ENCODE measurements at places on chromosomes 2 and 18.

- DNase-seq, result peak; percentile 61
Observed at GRCh38 chr2:195575879-195576401, 81.1 kb upstream of the SLC39A10 start.

DNA sequence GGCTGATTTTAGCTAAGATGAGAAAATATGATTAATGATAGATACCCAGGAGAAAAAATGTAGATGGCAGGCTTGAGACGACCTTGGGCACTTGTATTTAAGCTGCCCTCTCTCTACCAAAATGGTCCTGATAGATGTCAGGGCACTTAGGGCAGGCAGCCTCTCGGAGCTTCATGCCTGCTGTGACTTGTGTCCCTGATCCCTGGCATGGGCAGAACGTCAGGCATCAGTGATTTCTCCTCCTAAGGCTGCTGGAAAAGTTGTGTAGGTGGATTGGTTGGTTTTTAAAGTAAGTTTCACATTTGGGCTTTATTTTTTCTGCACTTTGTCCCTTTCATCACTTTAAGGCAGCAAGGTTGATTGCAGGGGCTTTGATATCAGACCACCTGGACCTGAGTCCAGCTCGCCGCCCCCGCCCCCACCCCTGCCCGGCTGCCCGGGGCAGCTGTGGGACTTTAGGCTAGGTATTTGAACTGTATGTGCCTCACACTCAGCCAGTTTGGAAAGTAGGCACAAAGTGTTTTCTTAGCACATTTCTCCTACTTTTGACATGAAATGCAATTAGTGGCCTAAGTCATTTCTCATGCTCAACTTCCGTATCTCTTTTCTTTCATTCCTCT is 35.0 kb upstream of the SCLY start:
- no peak for DNase-seq

DNA sequence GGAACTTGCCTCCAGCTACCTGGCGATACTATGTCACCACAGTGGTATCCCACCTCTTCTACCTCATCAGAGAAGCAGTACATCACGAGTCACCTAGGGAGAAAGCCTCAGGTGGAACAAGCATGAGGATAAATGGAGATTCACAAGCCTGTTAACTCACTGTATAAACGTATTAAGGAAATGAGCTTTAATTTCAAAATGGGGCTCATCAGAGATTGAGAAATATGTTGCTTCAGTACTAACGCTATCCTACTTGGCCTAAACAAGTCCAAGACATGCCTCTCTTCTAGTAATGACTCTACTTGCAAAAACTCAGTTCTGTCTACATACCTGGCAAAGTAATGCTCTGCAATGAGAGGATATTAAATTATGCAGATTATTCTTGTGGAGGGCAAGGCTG is 4.3 kb downstream of the SLC39A6 start:
- DNase-seq, result no peak

DNA sequence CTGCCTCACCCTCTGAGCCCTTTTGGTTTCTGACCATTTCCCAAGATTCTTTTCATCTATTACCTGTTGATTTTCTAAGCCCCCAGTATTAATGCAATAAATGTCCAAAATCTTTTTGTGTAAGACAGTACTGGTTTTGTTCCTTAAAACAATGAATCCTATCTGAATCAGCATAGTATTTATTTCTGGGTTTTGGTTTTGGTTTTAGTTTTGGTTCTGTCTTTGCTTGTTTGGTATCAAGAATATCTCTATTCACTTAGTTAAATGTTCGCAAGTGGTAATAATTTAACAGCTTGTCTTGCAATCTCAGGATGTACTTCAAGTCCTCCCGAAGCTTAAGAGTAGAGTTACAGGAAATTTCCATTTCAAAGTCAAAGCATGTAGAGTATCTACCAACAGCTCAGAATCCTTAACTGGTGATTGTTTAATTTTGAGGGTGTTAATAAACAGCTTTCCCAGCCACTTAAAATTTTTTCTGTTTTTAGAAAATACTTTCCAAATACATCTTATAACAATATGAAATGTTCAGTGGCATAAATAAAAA is 67.7 kb upstream of the NEDD4L start:
- peak; percentile 15 for DNase-seq

DNA sequence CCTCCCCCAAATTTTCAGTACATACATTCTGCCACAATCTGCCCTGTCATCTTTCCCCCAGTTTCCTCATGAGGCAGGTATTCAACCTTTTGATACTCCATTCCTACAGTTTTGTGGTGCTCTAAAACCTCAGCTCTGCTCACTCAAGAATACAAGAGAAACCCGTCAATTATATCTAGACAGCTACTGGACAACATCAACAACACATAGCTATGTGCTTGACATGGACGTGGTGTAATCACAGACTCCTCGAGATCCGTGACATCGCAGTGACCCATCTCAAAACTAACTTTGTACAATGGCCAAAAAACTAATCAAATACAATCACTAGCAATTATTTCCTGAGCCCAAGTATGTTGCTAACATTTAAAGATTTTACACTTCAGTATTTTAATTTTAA is 23.6 kb downstream of the WDSUB1 start:
- no peak for DNase-seq

GRCh38 chr2:136059036-136059472 is 58.9 kb downstream of the CXCR4 start:
- no peak for DNase-seq

GRCh38 chr2:212974692-212975091 is 176.7 kb downstream of the IKZF2 start:
- no peak for DNase-seq

- DNase-seq, result no peak
Observed at GRCh38 chr2:118492335-118492734, 355.1 kb downstream of the EN1 start.

DNA sequence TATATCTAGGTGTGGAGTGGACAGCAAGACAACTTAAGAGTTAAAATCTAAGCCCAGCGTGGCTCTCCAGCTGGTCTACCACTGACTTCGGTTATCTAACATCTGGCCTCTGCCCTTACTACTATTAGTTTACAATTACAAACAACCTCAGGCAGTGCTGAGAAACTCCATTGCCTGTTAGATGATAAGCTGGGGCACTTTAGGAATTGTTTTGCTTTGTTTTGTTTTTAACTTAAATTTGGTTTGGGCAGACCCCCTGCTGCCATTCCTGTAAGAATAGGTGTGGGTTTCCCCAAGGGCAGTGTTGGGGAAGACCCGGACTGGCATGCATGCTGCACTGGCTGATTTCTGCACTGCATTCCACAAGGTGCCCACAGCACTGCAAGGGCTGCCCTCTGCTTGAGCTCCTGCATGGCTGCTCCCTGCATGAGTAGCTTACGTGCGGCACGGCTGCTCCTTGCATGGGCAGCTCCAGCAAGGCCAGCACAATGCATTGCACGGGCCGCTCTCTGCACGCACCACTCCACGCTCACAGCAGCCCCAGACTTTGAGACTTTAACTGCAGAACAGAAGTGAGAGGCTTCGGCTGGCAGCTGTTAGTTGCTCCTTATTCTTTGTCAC is 74.2 kb upstream of the SERTAD2 start:
- DNase-seq, result no peak

DNA sequence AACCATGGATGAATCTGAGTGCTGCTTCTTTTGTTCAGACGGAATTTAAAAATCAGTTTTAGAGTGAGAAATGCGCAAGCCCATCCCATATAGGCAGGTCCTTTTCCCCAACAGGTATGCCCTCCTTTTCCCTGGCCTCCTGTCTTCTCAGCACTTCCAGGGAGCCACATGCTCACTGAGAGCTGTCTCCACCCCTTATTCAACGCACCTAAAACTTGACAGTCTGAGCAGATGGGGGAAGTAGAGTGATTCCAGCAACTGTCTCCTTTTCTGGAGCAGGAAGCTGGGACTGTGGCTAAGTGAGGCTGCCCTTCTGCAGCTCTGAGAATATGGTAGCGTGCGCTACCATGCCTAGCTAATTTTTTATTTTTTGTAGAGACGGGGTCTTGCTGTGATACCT is 53.1 kb upstream of the NOSTRIN start:
- no peak for DNase-seq

GRCh38 chr2:11342551-11343367 is 1.7 kb downstream of the ROCK2 start:
- peak; percentile 40 for DNase-seq
